Cortex of kidney (tissue), 1 donor: ENCODE measurements at places on chromosomes 4 and X.

DNA sequence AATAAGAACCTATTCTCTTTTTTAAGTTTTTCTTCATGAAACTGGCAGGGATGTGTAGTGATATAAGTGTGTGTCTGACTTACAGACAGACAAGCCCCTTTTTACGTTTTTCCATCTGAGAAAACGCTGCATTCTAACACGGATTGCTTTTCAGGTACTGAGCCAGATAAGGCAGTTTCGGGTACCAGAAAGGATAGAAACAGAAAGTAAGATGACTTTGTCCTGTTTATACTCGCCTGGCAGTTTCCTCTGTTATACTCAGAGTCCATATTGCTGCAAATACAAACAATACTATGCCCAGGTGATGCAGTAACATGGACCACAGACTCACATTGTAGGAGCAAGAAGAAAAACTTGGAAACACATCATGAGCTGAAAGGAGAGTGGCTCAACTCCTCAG is 2320.6 kb upstream of the AGA start:
- no peak for DNase-seq

GRCh38 chr4:120960656-120961267 is 38.2 kb upstream of the PRDM5 start:
- DNase-seq = no peak

- DNase-seq = no peak
Measured at GRCh38 chrX:133789829-133790228, 195.6 kb downstream of the GPC3 start.

- DNase-seq = no peak
Measured at GRCh38 chr4:17188547-17189400, 290.3 kb upstream of the LDB2 start.

- no peak for DNase-seq
Measured at GRCh38 chrX:147736045-147736444, 175.7 kb upstream of the FMR1 start.

- no peak for DNase-seq
Measured at GRCh38 chr4:184097241-184097605, 120.5 kb downstream of the ENPP6 start.

DNA sequence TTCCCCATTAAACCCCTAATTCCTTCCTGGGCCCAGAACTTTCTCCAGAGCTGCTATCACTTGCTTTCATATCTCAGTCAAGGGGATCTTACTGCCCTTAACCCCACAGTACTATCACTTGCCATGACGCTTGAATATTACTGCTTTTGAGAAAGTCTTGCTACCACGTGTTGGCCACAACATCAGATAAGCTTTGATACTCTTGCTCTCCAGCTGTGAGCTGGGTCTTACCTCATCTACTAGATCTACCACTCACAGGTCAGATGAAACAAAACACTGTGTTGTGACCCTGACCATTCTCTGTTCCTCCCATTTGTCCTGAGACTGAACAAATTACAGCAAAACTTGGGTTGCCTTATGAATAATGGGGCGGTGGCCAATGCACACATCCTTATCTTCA is 12.1 kb upstream of the TAPT1 start:
- no peak for DNase-seq

- no peak for DNase-seq
Measured at GRCh38 chrX:110374559-110374958, 15.9 kb downstream of the RTL9 start.
